NCI-H2171 (cell line): ENCODE measurements at places on chromosomes 3 and 15.

DNA sequence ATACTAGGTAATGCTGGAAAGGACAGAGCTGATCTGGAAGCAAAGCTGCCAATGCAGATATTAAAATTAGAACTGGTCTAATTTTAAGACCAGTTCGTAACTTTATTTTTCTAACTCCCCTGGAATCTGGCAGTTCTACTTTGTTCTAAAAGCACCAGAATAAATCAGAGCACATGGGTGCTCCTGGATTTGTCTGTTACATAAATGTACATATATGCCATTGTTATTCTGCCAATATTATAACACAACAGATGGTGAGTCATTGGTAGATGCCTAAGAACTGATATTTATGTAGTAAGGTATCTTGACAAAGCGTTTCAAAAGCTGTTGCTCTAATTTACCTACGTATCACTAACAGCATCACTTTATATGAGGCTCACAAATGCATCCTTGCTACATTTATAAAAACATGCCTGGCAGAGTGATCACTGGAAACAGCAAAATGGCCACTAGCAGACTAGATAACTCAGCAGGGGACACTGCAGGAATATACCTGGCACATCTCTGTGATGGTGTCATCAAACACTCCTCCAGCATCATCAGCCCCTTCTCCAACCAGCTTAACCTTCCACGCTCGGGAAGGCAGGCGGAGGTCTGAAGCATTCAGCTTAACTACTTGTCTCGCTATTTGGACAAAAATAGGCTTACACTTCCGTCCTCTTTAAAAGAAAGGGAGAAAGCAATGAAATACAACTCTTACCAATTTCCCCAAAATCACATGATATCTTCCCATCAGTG lies 26.2 kb downstream of the FBXL22 start:
- no peak for DNase-seq

GRCh38 chr3:16477521-16477920 lies 36.0 kb downstream of the RFTN1 start:
- no peak for DNase-seq

GRCh38 chr15:66704019-66704802 lies 2.2 kb downstream of the SMAD6 start:
- DNase-seq = no peak

DNA sequence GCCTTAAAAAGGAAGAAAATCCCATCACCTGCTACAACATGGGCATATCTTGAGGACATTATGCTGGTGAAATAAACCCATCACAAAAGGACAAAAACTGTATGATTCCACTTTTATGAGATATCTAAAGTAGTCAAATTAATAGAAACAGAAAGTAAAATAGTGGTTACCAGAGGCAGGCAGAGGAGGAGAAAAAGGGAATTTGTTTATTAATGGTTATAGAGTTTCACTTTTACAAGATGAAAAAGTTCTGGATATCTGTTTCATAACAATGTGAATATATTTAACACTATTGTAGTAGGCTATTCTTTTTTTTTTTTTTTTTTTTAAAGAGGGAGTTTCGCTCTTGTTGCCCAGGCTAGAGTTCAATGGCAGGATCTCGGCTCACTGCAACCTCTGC lies 40.4 kb downstream of the DPH3 start:
- DNase-seq = no peak

GRCh38 chr3:15273227-15273626 lies 59.2 kb downstream of the SH3BP5 start:
- DNase-seq = no peak

GRCh38 chr3:149657321-149657925 lies 402 bp downstream of the WWTR1 start:
- DNase-seq = no peak

DNA sequence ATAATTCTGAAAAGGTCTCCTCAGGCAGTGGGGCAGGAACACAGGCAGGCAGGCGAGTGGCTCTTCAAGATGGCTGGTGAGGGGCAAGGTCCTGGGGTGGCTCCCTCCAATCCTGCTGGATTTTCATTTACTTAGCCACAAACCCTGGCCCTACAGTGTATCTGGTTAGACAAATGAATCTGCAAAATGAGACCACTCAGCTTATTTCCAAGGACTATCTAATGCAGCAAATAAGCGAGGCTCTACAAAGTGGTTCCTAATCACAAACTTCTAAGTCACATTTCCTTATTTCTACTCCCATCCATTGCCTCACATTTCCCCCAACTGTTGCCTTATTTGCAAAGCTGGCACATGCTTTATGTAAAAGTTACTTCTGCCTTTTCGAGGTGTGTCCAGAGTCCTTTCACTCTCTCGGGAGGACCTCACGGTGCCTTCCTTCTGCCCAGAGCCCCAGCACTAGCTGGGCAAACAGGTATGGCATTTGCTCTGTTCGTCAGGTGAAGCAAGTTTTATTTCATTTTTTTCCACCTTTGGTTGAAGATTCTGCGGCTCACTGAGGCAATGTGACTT lies 40.5 kb downstream of the CCDC12 start:
- no peak for DNase-seq
